ENCODE measurements at places on chromosomes 6 and 20.

GRCh38 chr6:123811378-123811777 is 7.7 kb downstream of the NKAIN2 start:
- DNase-seq, result no peak

DNA sequence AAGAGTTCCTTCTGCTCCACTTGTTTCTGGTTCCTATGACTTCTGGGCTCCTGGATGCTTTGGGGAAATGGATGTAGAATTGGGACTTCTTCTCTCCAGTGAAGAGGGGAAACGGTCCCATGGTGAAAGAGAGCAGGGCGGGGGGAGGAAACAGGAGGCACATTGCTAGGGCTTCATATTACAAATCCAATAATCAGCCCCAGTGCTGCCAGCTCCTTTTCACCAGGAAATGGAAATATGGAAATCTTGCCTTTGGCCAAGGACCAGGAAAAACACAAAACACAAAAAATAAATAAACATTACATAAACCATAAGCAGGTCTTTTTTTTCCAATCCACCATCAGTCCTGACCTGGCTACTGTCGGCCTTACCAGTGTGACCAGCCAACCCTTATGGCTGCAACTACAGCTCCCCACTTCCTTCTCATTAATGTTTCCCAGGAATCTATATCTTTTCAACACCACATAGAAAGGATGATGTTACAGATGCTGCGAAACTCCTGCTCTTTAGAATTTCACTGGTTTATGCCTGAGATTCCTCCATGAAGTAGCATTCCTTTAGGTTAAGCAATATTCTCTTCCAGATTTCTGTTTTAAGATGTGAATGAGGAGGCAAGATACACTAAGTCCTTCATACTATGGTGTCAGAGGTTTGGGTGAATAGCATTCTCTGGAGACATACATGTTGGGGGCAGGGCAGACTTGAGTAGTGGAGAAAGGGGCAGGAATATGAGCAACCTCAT is 2.0 kb downstream of the PI3 start:
- peak; percentile 19 for DNase-seq

DNA sequence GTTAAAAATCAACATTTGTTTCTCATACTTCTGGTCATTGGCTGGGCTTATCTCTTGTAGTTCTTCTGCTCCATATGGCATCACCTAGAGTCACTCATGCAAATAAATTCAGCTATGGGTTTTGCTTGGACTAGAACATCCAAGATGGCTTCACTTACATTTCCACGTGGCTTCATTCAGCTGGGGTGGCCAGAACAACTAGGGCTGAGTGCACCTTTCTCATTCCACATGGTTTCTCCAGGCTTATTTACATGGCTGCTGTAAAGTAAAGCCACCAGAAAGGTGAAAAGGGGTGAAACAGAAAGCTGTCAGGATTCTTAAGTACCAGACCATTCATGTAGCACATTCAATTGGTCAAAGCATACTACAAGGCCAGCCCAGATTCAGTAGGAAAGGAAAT is 151.1 kb upstream of the BMP2 start:
- DNase-seq, result no peak

GRCh38 chr20:53957451-53958172 is 112.8 kb downstream of the BCAS1 start:
- no peak for DNase-seq

DNA sequence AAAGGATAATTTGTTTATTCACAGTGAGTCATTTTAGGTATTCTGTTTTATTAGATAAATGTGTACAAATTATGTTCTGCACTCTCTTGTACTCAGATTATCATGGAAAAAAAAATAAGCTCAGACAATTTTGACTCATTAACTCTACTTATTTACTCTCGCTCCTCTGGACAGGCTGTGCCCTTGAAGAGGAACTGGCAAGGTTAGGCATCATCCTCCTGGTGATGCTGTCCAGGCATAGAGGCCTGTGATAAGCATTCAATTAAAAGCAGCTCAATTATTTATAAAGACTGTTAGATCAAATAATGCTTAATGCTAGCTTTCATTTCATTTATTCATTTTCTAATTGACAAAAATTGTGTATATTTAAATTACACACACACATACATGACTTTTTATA is 518.5 kb downstream of the TENT5A start:
- no peak for DNase-seq

GRCh38 chr6:30724906-30725667 is 4.9 kb downstream of the TUBB start:
- DNase-seq, result no peak

GRCh38 chr6:132726608-132726975 is 12.7 kb upstream of the VNN1 start:
- DNase-seq, result no peak

GRCh38 chr6:142300758-142301650 is 803 bp upstream of the ADGRG6 start:
- no peak for DNase-seq

GRCh38 chr6:135305684-135306083 is 124.6 kb downstream of the MYB start:
- no peak for DNase-seq

GRCh38 chr6:163417595-163417994 is 3.1 kb downstream of the QKI start:
- DNase-seq, result no peak

DNA sequence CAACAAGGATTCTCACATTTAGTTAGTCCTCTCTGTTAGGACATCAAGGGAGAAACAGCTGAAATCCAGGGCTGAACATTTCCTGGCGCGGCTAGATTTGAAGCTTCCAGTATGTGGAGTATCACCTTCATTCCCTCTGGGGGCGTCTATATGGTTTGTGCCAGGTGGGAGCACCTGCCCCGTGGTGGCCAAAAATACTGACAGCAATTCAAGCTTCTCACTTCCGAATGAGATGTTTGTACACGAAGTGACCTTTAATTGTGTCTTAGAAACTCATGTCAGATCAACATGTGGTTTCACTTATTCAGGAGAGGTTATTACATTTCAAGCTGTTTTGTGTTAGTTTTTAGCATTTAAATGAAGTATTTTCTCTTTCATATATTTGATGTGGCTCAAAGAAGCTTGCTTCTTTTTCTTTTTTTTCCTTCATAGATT is 67.3 kb upstream of the ZNF217 start:
- no peak for DNase-seq

DNA sequence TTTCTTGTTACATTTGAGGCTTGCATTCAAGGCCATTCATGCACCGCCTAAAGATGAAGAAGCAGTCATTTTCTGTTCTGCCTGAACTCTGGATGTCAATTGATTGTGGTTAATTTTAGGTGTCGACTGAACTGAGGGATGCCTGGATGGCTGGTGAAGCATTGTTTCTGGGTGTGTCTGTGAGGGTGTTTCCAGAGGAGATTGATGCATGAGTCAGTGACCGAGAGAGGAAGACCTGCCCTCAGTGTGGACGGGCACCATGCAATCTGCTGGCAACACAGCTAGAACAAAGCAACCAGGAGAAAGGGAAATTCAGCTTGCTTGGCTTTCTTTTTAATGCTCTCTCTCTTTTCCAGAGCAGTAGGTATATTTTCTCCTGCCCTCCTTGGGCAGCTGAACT is 164.1 kb upstream of the ECI2 start:
- DNase-seq, result no peak

DNA sequence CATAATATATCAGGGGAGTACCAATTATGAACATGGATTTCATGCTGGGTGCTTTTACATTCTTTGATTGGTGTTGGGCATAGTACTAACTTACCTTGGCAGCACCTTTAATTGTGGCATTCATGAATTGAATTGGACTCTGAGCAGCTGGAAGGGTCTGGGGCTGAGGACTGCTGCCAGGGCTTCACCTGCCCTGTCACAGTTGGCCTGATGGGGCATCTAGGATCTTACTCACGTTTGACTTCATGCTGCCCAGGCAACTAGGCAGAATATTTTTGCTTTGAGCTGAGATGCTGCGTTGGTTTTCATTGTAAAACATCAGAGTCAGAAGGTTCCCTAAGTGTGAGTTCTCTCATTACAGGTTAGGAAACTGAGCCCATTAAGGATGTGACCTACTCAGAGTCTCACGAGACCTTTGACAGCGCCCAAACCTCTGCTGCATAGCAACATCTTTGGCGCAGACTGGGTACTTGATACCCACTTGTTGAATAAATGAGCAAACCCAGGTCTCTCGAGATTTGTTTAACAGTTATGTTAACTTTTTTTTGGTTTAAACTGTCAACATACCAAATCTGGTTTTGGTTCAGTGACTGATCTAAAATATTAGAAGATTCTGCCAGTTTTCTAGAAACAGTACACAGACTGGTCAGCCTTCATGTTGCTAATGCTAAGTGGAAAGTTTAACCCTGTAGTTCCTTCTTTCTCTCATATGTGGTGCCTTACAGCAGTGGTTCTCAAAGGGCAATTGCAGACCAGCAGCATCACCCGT is 104.9 kb downstream of the TCP11 start:
- DNase-seq, result peak; percentile 48

DNA sequence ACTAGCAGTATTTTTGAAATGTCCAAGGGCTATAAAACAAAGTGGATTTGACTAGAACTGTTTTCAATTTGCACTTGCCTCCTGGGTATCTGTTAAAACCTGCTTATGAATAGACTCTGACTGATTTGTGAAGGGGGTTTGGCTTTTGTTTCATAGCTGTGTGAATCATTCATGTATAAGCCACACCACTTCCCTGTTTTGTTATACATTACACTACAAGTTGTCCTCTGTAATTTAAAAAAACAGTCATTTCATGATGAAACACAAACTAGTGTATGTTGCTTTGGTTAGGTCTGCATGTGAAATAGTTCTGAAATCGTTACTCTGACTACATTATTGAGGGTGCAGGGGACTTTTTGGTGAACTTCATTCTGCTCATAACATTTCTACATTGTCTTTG is 121.7 kb downstream of the NKAIN2 start:
- peak; percentile 76 for DNase-seq

GRCh38 chr6:37763413-37763812 is 56.1 kb upstream of the ZFAND3 start:
- no peak for DNase-seq

- DNase-seq, result no peak
These were observed 8.5 kb upstream of the COQ3 start for GRCh38 chr6:99402448-99402847.

GRCh38 chr6:38248500-38249234 is 391.1 kb downstream of the BTBD9 start:
- no peak for DNase-seq

DNA sequence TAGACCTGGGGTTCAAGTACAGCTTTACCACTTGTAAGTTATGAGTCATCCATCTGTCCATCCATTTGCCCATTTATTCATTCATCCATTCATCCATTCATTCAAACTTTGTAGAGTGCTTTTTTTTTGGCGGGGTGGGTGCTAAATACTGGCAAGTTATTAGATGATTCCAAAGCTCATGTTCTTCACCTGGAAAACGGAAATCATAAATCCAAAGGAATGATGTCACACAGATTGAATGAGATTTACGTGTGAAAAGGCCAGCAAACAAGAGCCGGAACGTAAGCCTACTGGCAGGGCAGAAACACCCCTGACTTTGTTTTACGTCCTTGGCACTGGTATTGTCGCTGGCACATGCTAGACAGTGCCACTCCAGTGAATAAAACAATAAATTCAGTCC is 480.9 kb upstream of the CHD6 start:
- peak; percentile 83 for DNase-seq

DNA sequence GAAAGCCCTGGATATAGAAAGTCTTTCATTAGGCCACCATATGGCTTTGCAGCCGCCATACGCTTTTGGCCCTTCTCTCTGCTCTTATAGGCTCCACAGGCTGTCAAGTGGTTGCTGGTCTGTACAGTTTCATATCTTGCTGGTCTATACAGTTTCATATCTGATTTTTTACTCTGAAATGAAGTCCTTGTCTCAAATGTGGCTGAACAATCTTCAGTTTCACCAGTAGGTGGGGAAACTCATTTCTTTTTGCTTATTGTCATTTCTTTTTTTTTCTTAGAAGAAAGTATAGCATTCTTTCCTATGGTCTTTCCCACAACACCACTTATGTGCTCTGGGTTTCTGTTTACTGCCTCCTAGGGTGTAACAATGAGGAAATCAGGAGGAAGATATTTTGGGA is 771.4 kb upstream of the MMS22L start:
- no peak for DNase-seq

DNA sequence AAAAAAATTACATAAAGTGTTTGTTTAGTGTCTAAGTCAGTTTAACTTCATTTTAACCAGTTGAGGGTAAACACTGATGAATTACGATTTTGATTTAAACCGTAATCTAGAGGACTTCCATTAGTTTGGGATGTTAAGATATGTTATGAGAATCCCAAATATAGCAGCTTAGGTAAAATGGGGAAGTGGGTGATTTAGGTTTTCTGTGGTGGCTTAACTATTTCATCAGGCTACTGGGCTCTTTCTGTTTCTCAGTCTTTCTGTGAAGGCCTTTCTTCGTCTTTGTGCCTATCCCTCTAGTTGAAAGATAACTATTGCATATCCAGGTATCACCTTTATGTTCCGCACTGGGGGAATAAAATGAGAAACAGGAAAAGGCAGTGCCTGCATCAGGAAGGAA is 27.9 kb downstream of the CENPW start:
- DNase-seq, result no peak

DNA sequence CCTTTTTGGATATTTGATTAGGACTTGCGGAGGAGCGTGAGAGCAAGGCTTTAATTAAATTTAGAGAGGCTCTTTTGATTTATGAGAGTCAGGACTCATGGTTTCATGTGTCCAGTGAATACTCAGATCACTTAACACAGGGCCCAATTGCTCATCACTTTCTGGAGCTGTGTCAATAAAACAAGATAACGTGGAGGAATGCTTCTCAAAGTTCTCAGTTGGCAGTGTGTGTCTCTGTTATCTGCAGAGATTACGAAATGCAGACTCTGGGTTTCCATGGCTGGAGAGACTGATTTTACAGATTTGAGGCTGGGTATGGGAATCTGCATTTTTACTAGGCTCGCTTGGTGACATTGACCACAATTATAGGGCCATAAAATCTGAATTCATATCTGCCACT is 335.8 kb upstream of the FLRT3 start:
- no peak for DNase-seq

DNA sequence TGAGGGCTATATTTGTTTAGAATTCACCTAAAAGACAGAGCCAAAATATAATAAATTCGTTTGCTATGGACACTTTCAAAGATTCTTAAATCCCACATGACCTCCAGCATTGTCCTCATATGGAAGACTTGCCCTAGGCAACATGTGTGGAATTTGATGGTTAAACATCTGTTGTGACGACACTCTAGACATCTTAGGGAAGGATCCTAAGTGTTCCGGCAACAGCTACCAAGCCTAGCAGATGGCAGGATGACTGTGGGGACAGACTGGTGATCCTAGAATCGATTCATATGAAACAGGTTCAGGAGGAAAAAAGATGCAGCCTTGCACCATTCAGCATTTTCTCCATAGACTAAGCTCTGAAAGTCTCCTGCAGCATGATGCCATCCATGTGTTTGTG is 77.6 kb upstream of the BACH2 start:
- no peak for DNase-seq

Measured in DMS153 (cell line).